ENCODE measurements at places on chromosomes 6 and 20.

DNA sequence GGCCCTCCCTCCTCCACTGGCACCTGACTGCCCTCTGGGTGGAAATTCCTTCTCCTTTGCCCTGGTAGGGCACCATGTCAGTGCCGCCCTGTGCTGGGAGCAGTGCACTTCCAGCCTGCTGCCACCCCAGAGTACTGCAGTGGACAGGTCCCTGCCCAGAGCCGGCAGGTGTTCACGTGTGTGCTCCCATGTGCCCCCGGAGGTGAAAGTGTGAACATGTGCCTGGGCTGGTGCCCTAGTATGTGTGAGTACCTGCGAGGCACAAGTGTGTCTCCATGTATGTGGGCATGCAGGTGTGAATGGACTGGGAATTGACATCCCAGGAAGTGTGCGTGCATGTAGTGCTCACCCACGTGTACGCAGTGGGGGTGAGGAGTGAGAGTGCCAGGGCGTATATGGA is 29.4 kb downstream of the SDCBP2 start:
- DNase-seq, result no peak

DNA sequence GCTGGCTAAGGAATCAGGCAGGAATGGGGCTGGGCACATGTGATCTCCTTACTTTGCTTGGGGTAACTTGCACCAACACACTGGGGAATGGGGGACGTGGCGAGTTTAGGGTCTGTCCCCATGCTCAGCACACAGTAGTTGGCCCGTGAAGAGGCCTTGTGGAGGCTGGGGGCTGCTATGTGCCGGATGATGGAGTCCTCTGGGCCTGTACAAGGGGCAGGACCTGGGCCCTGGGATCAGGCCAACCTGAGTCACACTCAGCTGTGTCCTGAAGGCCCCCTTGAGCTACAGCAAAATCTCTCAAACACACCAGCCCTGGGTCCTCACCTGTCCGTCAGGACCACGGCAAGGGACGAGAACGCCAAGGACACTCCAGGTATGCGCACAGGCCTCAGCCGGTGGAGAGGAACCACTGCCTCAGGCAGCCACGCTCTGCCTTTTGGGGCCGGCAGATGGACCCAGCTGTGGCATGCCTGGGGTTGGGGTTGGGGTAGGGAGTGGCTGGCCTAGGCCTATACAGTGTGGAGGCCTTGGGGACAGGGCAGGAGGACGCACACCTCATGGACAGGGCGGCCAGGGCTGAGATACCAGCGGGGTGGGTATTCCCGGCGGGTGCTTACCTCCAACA is 11.1 kb downstream of the UCKL1 start:
- no peak for DNase-seq

GRCh38 chr6:94323853-94324252 is 904.5 kb upstream of the EPHA7 start:
- DNase-seq, result no peak

- no peak for DNase-seq
Measured at GRCh38 chr6:333379-334002, 41.2 kb downstream of the DUSP22 start.

- no peak for DNase-seq
Measured at GRCh38 chr20:10356628-10357027, 77.4 kb downstream of the MKKS start.

- no peak for DNase-seq
Measured at GRCh38 chr6:17705428-17705777, 1.3 kb downstream of the NUP153 start.

GRCh38 chr6:131678442-131678841 is 22.8 kb downstream of the OR2A4 start:
- DNase-seq, result no peak

DNA sequence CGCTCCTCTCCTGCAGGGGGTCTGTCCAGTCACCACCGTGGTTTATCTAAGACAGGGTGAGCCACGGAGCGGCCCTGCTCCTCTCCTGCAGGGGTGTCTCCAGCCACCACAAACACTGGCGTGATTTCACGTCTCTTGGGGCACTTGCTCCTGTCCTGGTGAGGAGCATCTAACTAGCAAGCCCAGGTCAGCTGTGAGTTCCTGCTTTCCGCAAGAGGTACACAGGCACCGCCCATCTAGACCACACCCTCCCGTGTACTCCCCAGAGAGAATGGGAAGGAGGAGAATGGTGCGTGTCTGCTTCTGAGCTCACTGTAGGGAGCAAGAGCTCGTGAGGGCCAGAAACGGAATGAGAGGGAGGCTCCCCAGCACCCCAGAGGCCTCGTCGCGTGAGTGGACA is 40.7 kb downstream of the DACT2 start:
- DNase-seq, result no peak

- no peak for DNase-seq
Measured at GRCh38 chr6:90160013-90160412, 136.6 kb downstream of the BACH2 start.

GRCh38 chr6:119170103-119170446 is 91.6 kb upstream of the FAM184A start:
- no peak for DNase-seq

DNA sequence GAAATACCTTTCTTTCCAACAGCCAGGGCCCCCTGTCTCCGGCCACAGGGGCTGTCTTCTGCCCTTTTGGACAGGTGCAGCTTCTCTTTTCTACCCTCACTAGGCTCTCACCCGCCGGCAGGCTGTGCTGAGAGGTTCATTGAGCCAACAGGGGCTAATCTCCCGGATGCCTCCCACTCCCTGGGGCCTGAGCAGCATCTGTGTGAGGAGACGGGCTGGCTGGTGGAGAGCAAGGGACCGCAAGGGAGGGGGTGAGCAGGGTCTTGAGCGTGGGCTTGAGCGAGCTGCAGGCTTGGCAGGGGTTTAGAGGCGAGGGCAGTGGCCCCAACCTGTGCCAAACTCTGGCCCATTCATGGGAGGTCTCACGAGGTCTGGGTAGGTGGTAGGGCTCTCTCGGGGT is 56.5 kb upstream of the CST7 start:
- DNase-seq, result no peak

GRCh38 chr20:62850333-62850974 is 11.2 kb downstream of the TCFL5 start:
- no peak for DNase-seq

- no peak for DNase-seq
Measured at GRCh38 chr6:35602133-35602946, 86.4 kb downstream of the FKBP5 start.

DNA sequence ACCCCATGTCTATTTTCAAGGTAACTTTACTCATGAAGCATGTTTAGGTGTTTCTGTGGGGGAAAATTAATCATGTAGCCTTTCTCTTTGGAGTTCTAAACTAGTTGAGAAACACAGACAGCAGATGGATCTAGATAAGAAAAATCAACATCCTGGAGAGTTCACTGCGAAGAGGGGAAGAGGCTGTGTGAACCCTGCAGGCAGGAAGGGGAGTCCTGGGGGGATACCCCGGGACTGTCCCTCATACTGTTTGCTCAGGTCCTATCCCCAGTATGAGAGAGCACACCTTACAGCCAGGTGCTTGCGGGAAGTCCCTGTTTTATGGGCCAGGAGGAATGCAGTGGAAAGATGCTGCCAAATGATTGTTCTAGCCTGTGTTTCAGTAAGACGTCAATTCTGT is 32.7 kb downstream of the CHMP4B start:
- DNase-seq, result no peak

- DNase-seq, result no peak
Measured at GRCh38 chr6:119129968-119130484, 51.6 kb upstream of the FAM184A start.

- no peak for DNase-seq
Measured at GRCh38 chr6:109977791-109978173, 329 bp upstream of the GPR6 start.

- DNase-seq, result no peak
Measured at GRCh38 chr6:53347250-53347920, 1.4 kb downstream of the ELOVL5 start.

DNA sequence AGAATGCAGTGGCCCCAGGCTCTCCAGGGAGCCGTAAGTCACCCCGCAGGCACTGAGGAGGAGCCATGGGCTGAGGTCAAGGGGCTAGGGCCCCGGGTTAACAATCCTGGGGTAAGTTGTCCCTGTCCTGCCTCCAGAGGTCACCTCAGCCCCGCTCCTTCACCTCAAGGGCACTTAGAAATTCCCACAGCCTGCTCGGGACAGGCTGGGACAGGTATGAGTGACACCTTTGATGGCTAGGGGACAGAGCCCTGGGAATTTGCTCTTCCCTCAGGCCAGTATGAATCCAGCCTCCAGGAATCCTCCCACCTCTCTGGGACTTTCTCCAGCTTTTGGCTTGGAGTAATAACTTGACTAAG is 3.5 kb upstream of the GRM4 start:
- no peak for DNase-seq

DNA sequence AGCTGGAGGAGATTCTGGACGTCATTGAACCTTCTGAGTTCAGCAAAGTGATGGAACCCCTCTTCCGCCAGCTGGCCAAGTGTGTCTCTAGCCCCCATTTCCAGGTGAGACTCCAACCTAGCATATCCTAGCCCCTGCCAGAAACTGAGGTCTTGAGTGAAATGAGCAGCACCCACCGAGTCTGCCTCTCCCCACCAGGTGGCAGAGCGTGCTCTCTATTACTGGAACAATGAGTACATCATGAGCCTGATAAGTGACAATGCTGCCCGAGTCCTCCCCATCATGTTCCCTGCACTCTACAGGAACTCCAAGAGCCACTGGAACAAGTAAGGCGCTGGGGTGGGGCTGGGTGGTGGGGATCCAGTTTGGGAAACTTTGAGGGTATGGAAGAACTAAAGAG is 4.6 kb downstream of the MEA1 start:
- no peak for DNase-seq

DNA sequence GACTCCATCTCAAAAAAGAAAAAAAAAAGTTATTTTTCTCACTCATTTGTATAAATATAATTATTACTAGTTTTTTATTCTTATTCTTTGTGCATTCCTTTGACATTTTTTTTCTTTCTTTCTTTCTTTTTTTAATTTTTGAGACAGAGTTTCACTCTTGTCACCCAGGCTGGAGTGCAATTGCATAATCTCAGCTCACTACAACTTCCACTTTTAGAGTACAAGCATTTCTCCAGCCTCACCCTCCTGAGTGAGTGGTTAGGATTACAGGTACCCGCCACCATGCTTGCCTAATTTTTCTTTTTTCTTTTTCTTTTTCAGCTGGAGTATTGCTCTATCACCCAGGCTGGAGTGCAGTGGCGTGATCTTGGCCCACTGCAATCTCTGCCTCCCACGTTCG is 51.4 kb upstream of the JARID2 start:
- no peak for DNase-seq

- DNase-seq, result no peak
Measured at GRCh38 chr6:110389689-110390382, 25.5 kb downstream of the DDO start.

DNA sequence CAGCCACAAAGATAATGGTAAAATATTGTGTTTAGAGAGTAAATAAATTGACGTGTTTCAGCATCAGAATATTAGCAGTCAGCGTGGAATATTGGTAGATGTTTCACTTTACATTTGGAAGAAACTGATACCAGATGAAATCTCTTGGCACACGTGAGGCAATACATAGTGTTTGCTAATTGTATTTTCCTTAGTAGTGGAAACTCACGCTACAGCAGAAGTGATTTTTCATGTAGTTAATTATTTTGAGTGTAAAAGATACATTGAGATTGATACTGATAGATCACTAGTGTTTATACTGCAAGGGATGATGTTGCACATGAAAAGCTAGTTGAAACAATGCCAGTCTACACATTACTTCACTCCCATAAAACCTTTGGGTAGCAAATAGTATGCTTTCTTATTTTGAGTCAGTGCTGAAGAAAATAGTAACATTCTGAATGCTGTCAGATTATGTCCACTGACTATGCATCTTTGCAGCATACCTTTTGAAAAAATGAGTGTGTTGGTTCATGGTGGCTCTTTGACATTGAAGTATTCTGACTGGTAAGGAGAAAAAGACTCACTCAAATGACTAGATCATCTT is 59.3 kb downstream of the CD2AP start:
- DNase-seq, result no peak

DNA sequence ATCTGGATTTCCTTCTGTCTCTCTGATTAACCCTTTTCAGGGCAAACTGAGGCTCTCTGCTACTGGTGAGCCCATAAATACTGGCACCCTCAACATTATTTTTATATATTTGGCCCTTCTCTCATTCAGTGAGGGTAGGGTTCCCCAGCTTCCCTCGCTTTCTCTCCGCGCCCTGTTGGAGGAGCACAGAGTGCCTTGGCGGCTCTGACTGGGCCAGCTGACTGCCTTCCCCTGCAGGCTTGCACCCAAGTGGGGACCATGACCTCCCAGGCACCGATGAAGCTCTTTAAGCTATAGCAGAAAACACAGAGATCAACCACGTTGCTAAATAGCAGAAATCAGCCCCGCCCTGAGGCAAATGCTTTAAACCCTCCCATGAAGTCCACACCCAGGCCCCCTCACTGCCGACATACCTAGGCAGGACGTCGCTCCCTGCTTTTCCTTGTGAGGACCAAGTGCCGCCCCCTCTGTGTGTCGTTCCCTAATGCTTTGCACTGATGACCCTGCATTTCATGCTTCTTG is 105.0 kb downstream of the HUS1B start:
- no peak for DNase-seq

DNA sequence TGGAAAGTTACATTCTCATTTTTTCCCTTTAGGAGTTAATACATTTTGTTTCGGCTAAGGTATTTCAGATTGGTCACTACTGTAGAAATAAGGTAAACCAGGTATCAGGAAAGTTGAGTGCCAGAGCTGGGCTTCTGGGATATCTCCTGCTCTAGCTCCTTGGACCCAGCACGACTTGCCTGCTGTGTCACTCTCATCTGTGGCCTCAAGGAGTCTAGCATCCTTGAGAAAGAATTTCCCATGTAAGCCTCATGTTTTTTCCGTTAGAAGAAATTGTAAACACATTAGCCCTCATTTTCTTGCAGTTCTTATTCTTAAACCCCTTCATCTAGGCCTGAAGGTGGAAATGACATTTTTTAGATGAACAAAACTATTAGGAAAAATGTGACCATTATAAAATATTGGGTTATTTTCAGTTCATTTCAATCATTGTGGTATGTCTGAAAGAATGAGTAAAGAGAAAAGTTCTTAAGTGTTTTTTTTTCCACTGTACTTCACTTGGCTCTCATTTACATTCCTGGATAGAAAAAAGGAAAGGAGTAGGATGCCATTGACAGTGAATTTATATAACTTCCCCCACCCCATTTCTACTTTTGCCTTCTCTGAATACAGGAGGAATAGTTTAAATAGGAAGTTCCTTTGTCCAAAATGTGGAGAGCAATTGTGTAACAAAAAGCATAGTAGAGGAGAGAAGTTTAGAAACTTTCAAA is 46.7 kb downstream of the CD2AP start:
- no peak for DNase-seq

GRCh38 chr20:48489656-48490055 is 338.1 kb downstream of the PREX1 start:
- no peak for DNase-seq
